ENCODE measurements at places on chromosomes 1 and 21. TPM values are rescaled to one million over a fixed set of nuclear protein-coding genes. Genes with fewer than 3 reads are reported as not detected.

Gene FMO3
- total RNA-seq, result not detected

Gene CD1B
- not detected for total RNA-seq

Gene FAM78B
- 0.28 TPM for total RNA-seq

Gene CLCA1
- not detected for total RNA-seq

Gene HSD11B1
- 11.4 TPM for total RNA-seq

Gene CLCA4
- not detected for total RNA-seq

Gene BLZF1
- total RNA-seq, result 49.3 TPM

Gene MYOG
- total RNA-seq, result not detected

Gene TFF2
- total RNA-seq, result not detected

Gene SAMD11
- total RNA-seq, result not detected

Gene LIN9
- 11.5 TPM for total RNA-seq

Gene KDM5B
- 70.3 TPM for total RNA-seq

Gene HSPG2
- total RNA-seq, result 1.0 TPM

Gene NBPF6
- not detected for total RNA-seq

Gene EPHA2
- not detected for total RNA-seq

Gene GNPAT
- total RNA-seq, result 44.6 TPM

Gene TMEM81
- total RNA-seq, result 2.7 TPM

Gene PUSL1
- total RNA-seq, result 20.0 TPM

Gene SEMA6C
- 1.8 TPM for total RNA-seq

Gene LRRC53
- not detected for total RNA-seq

Gene TRAF3IP3
- 422 TPM for total RNA-seq
